ENCODE measurements at places on chromosomes 7 and 10.

GRCh38 chr7:43148161-43148731 is 35.8 kb downstream of the HECW1 start:
- DNase-seq, result no peak

DNA sequence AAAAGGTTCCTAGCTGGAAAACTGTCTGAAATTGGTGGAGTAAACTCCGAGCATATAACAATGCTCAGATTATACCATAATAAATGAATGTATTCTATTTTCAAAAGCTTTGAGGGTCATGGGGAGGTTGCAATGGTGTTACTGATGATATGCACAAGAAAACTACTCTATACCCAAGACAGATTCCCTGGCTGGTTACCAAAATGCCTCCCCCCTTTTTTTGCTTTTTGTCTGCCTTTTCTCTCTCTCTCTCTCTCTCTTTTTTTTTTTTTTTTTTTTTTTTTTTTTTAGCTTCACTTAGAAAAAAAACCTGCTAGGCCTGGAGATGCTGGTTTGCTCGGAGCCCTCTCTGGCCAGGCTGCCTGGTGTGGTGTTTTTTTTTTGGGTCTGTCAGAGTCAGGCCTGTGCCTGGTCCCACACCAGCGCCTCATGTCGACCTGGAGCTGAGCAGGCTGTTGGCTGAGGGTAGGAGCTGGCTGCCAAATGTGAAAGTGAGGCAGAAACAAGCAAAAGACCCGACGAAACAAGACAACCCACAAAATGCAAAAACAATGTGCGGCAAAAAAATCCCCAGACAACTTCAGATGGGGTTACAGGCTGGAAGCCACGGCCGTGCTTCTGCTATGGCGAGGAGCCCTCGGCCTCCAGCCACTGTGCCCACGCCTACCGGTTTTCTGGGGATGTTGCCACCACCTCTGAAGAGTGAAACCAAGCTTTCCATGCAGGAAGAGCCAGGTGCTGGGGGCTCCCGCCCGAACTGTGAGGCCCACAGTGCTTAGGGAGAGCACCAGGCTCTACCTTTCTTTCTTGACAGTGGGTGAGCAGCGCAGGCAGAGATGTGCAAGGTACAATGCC is 59.9 kb upstream of the EFCAB10 start:
- DNase-seq, result no peak

- no peak for DNase-seq
Observed at GRCh38 chr10:34252111-34252510, 563.0 kb downstream of the PARD3 start.

- peak; percentile 80 for DNase-seq
Observed at GRCh38 chr7:151249034-151249731, 689 bp upstream of the SMARCD3 start.

DNA sequence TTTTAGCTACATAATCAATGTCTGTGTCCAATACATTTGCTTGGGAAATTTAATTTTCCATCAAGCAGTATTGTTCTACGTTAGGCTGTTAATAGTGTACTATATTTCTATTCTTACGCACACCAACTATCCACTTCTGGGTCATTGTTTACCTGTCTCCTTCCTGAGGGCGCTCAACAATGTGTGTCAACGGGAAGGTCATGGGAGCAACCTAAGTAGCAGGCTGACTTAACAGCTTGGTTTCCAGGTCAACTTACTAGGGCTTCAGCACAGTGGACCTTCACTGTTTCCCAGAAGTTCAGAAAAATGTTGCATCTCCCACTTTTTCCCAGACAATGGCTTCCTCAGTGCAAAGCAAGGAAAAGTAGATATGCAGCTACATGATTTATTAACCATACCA is 13.7 kb downstream of the THSD7A start:
- DNase-seq, result no peak

GRCh38 chr7:50835156-50835555 is 52.5 kb upstream of the GRB10 start:
- no peak for DNase-seq

GRCh38 chr7:86790383-86790782 is 146.7 kb downstream of the GRM3 start:
- no peak for DNase-seq

GRCh38 chr7:103343758-103344452 is 662 bp downstream of the DNAJC2 start:
- peak; percentile 47 for DNase-seq

DNA sequence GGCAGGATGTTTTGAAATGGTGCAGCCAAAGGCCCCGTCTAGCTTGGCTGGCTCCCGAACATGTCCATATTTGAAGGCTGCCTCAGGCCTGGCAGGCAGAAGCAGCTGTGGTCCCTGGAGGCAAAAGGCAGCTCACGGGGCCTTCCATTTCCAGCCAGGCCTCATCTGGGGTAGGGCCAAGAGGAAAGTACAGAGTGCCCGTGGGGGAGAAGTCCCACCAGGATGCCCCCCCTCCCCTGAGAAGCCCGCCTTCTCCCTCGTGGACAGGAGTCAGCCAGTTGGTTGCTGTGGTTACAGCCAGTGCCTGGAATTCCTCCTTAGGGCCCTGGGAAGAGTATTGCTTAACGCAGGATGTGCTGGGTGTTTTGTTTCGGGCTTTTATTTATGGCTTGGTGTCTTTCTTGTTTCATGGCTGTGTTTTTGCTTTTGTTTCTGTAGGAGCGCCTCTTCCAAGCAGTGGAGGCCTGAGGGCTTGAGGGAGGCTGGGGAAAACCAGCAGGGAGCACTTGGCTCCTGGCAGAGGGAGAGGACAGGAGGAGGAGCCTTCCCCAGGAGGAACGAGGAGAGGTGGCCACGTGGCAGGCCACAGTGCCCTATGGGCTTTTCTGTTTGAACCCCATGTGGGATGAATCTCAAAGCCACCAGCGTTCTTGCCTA is 45.4 kb downstream of the CHST3 start:
- no peak for DNase-seq

DNA sequence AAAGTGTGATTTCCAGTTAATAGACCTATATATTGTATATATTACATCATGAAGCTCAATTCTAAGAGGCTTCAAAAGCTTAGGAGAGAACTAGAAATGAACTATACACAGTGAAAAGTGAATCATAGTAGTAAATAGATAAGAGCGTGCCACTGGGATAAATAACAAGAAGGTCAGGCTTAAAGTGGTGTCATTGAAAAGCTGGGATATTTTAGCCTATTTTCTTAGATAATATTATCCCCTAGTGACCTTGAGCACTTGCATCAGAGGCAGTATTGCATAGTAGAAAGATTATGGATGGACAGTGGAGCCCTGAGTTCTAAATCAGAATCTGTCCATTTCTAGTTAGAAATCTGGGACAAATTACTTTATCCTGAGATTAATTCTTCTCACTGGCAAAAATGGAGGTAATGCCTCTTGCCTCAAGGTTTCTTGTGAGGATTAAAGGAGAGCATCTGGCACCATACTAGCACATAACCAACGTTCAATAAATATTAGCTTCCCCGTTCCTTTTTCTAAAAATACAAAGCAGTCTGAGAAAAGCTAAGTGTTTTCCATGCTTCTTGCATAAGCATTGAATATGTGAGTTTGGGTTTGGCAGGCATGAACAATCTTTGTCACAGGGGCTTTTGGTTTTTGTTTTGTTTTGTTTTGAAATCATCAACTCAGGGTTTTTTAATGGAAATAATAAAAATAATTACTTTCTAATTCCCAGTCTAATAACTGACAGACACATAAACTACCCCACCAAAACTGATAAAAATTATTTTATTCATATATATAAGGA is 27.3 kb upstream of the MACC1 start:
- DNase-seq, result no peak

DNA sequence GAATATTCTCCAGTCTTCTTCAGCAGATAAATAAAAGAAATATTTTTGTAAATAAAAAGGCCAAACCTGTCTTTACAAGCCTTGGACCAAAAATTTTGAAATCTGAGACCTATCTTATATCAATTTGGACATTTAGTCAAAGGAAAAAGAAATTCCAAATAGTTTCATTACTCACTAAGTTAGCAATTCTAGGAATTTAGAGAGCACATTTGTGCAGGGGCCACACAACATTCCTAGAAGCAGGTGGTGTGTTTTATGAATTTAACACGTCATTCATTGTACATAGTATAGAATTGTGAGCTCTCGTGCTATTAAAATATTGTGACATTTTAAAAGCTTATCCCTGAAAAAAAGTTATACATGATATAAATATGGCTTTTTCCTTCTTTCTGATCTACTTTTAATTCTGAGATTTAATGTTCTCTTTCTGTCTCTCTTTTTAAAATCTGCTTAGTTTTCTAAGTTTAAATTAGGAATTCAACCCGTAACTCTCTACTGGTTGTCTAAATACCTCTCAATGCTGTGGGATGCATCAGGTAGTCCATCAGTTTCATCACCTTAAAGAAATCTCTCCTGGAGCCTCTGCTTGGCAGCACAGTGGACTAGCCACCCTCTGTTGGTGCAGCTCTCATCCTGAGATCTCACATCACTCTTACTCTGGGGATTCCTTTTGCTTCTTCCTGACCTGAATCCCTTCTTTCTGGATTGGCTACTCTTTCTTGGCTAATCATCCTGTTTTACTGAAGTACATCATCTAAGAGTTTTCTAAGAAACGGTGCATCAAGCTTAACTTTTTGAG is 124.5 kb downstream of the SEMA3E start:
- no peak for DNase-seq

GRCh38 chr10:131758062-131758938 is 142.5 kb upstream of the PPP2R2D start:
- no peak for DNase-seq

DNA sequence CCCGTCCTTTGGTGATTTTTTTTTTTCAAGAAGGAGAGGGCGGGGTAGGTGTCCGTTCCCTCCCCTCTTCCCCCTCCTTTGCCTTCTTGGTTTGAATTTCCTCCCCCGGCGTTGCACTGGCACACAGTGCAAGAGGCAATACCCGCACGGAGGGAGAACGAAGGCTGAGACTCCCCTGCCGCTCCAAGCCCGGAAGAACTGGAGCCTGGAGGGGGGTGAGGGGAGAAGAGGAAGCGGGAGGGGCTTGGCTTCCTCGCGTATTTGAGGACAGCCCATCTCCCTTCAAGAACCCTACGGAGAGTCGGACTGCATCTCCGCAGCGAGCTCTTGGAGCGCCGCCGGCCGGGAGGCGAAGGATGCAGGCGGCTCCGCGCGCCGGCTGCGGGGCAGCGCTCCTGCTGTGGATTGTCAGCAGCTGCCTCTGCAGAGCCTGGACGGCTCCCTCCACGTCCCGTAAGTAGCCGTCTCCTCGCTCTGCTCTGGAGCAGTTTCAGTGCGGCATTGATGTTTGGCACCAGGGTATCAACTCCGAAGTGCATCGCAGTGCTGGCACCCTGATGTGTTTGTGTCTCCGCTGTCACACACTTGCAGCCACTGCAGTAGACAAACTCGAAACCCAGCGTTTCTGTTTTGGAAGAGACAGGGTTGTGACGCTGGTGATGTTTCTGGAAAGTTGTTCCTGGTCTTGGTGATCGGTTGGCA is at the start of gene CNTNAP2:
TSS of gene CNTNAP2 (plus strand) at position 281 of the 702 bp plus-strand sequence. CDS start at position 357, 76 bp downstream.
- DNase-seq, result no peak

DNA sequence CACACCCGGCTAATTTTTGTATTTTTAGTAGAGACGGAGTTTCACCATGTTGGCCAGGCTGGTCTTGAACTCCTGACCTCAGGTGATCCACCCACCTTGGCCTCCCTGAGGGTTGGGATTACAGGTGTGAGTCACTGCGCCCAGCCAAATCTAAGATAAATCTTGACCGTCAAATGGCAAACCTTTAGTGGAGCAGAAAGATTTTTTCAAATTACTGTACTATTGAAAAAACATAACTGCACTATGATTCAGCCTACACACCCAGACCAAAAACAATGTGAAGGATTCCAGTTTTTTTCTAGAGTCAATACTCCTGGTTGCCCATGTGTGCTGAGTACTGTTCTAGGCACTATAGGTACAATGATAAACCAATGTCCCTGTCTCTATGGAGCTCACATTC is 33.9 kb upstream of the SVIL start:
- DNase-seq, result no peak

DNA sequence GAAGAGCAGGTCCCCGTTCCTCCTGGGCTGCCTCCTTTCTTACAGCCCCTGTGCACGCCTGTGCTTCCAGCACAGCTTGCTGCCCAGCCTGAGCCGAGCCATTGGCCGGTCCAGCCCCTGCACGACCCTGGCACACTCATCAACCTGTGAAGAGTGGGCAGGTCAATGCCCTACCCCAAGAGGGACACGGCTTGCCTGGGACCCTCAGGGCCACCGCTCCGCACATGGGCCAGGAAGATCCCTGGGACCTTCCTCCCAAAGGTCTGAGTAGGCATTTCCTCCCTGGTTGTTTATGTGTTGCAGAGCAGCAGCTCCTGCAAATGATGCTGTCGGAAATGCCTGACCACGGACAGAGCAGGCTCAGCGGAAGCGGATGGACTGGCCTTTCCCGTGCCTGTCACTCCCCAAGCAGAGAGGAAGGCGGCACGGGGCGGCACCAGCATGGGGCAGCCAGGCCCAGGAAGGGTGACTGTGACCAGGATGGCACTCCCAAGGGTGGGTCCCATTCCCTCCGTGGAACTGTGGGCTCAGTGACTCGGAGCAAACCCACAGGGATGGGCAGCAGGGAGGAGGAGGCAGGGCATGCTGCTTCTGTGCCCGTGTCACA is 252.5 kb downstream of the TNS3 start:
- DNase-seq, result no peak

- DNase-seq, result no peak
Observed at GRCh38 chr7:158958618-158959017, 102.3 kb downstream of the DYNC2I1 start.

DNA sequence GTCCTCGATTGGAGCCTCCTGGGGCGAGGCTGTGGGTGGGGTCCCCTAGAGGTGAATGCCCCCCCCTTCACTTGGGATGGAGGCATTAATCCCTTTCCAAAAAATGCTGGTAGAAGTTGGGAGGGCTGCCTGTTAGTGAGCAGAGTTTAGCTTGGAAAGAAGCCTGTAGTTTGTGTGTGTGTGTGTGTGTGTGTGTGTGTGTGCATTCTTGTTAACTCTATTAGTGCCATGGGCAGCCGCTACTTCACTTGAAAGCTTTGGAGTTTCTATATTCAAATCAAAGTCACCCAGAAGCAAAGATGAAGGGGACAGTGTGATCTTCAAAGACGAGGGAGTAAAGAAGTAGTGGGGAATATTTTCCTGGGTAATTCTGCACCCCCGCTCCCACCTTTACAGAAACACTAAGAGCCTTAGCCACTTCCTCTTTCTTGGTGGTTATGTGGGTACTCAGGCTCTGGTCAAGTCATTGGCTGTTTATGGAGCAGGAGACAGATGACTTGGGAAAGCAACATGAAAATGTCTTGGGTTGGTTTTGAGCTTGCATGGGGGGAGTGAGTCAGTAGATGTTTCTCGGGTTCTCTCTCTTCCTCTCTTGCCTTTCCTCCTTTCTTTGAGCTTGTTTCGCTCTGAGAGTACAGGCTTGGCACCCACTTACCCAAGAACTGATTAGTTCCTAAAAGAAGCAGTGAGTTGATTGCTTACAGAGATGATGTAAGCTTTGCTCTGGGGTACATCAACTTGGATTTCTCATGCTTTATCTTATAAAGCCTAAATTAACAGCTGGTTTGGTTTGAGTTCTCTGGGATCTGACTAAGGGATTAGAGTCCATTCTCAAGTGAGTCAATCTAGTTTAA is 35.9 kb downstream of the TCF7L2 start:
- peak; percentile 66 for DNase-seq

- no peak for DNase-seq
Observed at GRCh38 chr7:26633557-26633956, 230.8 kb downstream of the SKAP2 start.
